Foreskin fibroblast (primary cell): ENCODE measurements at places on chromosomes 7 and 10.

DNA sequence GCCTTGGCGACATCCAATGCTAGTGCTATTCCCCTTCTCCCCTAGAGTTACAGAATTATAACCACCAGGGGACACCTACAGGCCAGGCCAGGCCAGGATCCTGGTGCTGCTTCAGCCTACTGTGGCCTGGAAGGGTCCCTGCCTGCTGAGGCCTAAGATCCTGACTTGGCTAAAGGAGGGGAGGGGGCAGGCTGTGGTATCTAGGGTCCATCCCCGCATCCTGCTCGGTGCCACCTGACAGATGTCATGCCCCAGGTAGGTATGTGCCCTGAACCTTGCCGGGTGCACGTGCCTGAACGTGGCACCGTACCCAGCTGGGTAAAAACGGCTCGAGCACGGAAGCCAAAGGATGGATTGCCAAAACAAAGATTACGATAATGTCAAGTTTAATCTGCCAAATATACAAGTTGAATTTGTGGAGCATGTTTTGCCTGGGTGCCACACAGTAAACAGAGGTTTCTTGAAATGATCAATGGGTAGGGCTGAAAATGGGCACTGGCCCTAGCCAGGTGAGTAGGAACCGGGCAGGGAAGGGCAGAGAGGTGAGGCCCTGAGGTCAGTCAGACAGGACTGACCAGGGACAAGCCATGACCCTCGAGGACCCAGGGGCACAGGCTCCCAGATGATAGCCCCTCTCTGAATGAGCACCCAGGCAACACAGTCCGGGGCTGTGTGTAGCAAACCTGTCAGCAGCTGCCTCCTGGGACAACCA is 12.6 kb downstream of the PDAP1 start:
- peak; percentile 29 for DNase-seq

DNA sequence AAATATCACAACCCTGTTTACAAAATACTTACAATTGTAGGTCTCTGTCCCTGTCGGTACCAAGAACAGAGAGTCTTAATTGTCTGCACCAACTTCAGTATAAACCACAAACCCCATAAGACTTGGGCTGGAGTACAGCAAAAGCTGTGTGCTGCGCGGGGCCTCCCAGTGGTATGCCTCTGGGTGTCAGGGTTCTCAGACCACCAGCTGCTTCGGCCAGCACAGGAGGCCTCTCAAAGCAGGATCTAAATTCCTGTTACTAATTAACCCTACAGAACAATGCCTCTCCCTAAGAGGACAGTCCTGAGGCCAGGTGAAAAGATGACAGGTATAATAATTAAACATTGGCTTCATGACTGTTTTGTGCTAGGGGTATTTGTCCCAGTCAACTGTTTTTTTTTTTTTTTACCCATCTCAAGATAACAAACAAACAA is 957 bp upstream of the SVIL start:
- no peak for DNase-seq

GRCh38 chr10:10270126-10271050 is 747.3 kb upstream of the CELF2 start:
- DNase-seq = no peak

DNA sequence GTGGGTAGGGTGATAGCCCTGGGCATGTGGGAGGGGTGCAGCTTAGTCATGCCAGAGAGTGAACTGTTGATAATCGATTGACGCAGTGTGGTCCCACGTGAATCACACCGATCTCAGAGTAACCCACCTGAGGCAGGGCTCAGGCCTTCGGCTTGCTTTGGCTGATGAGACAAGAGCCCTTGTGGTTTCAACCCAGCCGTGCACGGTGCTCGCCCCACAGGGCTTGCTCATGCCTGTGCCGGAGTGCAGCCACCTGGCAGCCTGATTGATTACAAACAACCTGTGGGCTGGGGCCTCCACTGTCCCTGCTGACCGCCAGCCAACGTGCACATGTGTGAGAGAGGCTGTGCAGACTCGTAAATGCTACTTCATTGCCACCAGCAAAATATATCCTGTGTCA is 144.9 kb upstream of the ADARB2 start:
- no peak for DNase-seq

DNA sequence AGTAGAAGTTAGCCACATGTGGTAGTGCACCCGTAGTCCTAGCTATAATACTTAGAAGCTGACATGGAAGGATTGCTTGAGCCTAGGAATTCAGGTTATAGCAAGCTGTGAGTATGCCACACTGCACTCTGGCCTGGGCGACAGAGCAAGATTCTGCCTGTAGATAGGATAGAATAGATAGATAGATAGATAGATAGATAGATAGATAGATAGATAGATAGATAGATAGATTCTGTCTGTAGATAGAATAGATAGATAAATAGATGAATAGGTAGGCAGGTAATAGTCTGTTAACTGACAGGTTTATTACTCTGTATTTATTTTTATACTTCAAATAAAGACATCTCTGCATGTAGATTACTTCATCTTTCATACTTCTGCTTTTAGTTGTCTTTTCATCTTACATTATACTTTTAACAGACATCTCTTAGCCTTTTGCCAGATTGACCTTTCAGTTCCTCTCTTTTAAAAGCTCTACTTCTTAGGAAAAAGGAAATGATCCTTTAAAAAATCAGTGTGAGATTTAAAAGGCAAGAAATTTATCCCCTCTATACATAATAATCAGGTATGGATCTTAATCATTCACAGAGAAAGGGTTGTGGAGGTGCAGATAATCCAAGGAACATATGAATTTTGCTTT is 31.8 kb downstream of the CCAR1 start:
- DNase-seq = no peak

DNA sequence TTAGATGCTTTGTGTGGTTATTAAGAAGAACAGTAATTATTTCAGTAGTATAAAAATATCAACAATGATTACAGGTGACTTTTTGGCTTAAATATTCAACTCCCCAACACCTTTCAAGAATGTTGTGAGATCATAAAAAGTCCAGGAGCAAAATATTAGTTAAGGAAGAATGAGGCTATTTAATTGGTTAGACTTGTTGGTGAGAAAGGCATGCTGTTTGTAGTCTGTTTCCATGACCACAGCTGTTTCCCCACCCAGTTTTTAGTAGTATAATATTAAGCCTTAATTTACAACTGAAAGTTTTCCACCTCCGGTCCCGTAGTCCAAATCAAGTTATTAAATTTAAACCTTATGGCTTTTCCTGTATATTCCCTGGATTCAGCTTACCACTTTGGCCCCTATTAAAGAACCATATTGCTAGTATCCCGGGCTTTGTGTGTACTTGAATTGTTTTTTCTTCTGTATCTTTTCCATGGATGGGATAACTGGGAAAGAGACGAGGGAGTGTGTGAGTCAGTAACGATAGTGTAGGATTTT is 133.3 kb downstream of the CELF2 start:
- no peak for DNase-seq
